ENCODE measurements at places on chromosomes 7 and 10.

GRCh38 chr10:113519681-113520115 is 33.2 kb upstream of the HABP2 start:
- DNase-seq, result no peak

GRCh38 chr10:43192884-43193283 is 54.6 kb downstream of the CSGALNACT2 start:
- DNase-seq, result no peak

GRCh38 chr10:34098821-34099567 is 716.1 kb downstream of the PARD3 start:
- no peak for DNase-seq

- DNase-seq, result no peak
These were observed 37.3 kb downstream of the TWIST1 start for GRCh38 chr7:19080093-19080492.

DNA sequence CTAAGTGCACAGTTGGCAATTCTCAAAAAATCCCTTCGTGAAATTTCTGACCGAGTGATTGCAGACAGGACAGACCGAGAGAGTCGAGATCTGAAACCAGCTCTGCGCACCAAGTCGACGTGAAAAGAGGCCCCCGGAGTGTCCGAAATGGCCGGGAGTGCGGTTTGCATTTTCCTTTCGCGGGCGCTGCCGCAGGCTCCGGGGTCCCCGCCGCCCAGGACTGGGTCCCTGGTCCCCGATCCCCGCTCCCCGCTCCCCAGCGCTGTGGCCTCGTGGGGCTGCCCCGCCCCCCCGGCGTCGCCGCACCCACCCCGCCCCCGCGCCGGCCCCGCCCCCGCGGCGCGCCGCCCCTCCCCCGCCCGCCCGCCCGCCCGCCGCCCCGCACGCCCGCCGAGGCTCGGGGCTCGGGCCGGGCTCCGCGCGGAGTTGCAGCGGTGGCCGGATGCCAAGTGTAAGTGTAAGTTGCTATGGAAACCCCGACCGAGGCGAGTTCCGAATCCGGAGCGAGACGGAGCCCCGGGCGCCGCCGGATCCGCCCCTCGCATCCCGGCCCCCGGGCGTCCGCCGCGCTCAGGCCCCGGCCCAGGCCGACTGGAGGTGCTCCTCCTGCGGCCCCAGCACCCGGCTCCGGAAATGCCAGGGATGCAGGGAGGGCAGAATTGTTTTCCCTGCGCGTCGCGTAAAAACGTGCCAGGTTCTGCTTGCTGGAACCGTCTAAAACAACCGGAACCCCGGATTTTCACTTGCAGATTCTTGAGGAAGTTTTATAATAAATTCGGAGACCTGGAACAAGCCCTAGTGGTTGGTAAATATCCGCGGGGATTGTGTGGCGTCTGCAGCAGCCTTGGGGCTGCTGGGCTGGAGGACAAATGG is 4.6 kb downstream of the BMI1 start:
- peak; percentile 66 for DNase-seq

- no peak for DNase-seq
These were observed 1.0 kb upstream of the GNA12 start for GRCh38 chr7:2845034-2845592.

DNA sequence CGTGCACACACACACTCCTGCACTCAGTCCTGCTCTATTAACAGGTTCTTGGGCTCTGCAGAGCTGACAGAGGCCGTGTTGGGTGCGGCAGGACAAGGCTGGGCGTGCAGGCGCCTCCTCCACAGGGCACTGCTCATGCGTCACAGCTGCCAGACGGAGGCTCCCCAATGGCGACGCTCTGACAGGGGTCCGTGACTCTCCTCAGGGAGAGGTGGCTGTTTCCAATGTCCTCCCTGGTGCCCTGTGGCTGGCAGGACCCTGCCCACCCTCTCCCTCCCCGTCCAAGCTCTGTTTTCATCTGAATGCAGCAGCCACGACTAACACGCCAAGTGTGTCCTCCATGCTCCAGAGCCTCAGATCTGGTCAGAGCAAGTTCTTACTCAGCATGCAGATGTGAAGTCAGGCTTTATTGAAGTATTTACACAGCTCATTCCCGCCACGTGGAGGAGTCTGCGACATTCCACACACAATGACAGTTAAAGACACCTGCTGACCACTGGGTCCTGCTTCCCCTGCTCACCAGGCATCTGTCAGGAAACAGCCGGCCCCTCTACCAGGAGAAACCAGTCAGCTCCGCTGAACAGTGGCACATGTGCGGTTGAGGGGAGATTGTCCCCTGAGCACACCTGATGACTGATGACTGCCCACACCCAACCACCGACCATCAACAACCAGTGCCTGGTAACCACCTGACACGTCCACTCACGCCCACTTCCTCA is 116.7 kb downstream of the VIPR2 start:
- DNase-seq, result no peak

DNA sequence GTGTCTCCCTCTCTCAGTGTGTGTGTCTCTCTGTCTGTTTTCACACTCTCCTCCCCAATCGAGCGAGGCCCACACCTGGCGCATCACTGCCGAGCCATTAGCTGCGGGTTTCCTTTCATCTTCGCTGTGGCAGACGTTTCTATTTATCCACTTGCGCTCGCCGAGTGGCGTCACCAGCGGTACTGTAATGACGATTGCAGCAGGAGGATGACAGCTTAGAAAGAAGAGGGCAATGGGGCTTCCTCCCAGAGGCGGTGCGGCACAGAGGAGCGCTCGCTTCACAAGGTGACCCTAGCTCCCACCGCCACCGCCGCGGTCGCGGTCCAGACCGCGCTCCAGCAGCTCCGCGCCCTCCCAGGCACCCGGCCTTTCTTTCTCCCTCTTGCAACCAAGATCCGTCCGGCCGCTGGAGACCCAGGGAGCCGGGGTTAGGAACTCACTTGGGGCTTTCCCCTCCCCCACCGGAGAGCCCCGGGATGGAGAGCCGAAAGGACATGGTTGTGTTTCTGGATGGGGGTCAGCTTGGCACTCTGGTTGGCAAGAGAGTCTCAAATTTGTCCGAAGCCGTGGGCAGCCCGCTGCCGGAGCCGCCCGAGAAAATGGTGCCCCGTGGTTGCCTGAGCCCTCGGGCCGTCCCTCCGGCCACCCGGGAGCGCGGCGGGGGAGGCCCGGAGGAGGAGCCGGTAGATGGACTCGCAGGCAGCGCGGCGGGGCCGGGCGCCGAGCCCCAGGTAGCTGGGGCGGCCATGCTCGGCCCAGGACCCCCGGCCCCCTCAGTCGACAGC is at the start of gene EVX1:
TSS of gene EVX1 (plus strand) at position 248 of the 785 bp plus-strand sequence. CDS start at position 477, 229 bp downstream.
- no peak for DNase-seq

DNA sequence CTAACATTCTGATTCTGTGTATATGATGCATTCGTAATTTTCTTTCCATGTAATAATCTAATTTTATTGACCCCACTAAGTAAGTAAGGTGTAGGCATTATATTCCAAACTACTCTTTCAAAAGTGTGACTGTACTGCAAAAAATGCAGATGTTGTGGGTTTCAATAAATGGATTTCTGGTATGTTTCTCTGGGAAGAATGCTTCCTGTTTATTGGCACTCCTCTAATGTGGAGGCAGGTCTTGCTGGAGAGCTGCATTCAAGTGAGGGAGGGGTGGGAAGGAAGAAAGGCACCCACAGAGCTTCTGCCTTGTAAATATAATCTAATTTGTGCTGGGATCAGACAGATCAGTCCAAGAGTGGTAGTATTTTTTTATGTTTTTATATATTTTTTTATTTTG is 23.9 kb downstream of the ST7 start:
- no peak for DNase-seq

GRCh38 chr10:103663802-103664201 is 170.3 kb downstream of the NEURL1 start:
- no peak for DNase-seq
